ENCODE measurements at places on chromosomes 1 and 21.

- DNase-seq: no peak
Observed at GRCh38 chr1:42137766-42138165, 15.4 kb upstream of the GUCA2B start.

DNA sequence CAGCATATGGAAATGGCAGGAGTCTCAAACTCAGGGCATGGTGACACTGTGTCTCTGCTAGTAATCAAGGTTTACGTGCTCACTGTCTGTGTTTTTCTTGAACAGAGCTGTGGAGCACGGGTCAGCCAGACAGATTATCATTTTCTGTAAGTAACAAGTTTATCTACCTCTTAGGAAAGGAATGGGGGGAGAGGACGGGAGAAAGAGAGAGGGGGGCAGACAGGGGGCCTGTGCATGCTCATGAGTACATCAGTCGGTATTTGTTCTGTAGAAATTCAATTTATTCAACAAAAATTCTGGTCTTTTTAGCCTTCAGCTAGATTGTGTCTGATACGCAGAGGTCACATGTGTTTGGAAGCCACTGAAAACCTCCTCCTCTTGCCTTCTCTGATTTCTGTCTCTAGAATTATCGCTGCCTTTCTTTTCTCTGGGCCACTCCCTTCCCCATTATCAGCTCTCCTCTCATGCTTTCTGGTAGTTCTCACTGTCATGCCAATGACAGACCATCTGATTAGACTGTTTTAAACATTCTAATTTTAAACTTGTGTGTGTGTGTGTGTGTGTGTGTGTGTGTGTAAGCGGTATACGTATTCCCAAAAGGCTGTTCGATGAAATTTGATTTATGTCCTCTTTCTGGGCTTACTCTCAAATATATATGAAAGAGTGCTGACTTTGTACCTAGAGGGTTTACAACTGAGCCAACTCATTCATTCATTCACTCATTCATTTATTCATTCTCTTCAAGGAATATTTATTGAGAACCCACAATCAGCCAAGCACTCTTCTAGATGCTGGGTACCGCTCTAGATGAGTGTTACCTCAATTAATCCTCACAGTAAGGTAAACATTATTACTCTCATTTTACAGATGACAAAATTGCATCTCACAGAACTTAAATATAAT is 636.9 kb downstream of the KIF26B start:
- DNase-seq: peak; percentile 77

- DNase-seq: no peak
Observed at GRCh38 chr1:28845786-28846543, 34.0 kb downstream of the OPRD1 start.

DNA sequence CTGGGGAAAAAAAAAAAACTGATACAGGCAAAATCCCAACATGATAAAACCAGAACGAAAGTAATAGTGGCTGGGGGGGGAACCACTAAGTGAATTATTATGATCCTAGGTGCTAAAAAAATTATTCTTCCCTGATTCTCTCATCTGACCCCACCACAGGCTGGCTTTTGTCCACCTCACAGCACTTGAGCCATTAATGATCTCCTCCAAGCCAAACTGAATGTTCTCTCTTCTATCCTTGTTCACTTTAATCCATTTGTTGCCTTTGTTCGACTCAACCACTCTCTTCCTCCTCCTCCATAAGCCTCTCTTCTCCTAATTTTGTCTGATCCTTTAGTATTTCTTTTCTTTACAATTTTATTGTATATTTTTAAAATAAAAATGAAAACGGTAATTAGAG is 16.0 kb upstream of the SMYD2 start:
- no peak for DNase-seq

DNA sequence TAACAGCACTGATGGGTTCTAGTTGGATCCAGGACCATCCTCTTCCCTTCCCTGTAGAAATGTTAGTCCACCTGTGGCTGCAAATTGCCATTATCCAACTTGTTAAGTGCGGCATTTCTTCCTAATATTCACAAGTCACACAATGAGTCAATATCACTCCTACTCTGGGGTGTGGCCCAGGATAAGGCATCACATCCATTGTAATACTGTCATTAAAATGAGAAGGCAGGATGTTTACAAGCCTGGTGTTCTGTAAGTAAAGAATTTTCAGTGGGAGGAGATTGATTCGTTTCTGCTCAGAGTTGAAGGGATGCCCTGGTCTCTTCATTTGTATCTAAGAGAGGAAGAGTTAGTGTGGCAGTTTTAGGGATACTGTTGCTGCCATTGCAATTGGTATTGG is 18.1 kb upstream of the ARHGAP29 start:
- no peak for DNase-seq

GRCh38 chr1:13628218-13628617 is 44.6 kb downstream of the PDPN start:
- no peak for DNase-seq

DNA sequence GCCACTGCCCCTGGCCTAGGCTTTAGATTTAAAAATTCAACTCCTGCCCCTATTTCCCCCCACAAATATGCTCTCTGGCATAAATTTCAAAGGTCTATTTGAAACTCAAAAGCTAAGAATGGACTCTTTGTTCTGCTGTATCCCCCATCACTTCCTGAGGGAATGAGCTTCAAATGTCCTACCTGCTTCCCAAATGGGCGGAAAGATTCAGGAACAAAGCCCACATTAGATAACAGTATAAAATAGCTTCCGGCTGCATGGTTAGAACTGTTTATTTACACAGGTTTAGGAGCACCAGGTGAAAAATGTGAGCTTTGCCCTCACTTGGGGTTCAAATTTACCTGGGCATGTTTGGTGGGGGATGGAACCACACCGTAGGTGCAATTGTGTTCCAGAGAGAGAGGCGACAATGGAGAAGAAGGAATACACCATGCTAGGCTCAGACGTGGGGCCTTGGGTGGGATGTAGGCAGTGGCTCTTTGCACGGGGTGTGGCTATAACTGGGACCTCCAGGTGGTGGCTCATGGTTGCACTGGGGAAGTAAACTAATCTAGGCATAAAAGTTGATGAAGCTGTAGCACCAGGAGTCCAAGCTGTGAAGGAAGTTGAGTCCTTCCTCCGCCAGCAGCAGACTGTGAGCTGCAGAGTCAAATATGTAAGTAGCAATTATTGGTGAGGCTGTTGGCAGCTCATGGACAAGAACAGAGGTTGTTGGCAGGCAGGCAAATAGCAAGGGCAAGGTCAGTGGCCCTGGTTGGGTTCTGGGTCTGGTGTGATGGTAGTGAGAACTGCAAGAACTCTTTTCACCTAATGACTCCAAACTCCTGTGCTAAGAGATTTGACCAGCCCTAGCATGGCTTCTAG is 41.5 kb upstream of the SRSF10 start:
- no peak for DNase-seq

- no peak for DNase-seq
Observed at GRCh38 chr1:41580520-41581172, 96.2 kb upstream of the EDN2 start.

- no peak for DNase-seq
Observed at GRCh38 chr1:54965624-54966340, 14.6 kb upstream of the TMEM61 start.

GRCh38 chr1:198764748-198765147 is 125.9 kb downstream of the PTPRC start:
- no peak for DNase-seq

- DNase-seq: no peak
Observed at GRCh38 chr1:39391691-39392679, 99.5 kb upstream of the BMP8A start.

GRCh38 chr1:6011161-6011945 is 19.1 kb upstream of the NPHP4 start:
- DNase-seq: no peak

GRCh38 chr1:93685918-93686317 is 4.3 kb upstream of the BCAR3 start:
- DNase-seq: no peak
